ENCODE measurements at places on chromosomes 11 and 22.

- no peak for DNase-seq
Observed at GRCh38 chr22:44217346-44217745, 36.6 kb downstream of the PARVG start.

- no peak for DNase-seq
Observed at GRCh38 chr22:22927196-22927887, 39.7 kb downstream of the IGLL5 start.

GRCh38 chr11:75481922-75482606 lies 43.7 kb downstream of the GDPD5 start:
- no peak for DNase-seq

DNA sequence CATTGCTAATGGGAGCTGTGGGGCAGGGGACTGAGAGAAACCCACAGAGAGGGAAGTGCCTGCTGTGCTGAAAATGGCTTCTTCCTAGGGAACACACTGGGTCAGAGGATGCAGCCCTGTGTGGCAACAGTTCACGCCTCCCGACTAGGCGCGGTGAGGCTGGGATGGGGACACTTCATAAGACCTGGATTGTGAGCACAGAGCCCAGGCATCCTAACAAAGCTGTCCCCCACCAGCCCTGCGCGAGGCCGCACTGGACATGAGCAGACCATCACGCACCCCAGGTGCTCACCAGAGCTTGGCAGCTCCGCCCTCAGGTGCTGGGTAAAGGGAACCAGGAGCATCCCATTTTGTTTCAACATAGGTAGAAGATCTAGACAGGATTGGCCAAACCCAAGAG lies 1.8 kb upstream of the KRTAP5-4 start:
- no peak for DNase-seq

Measured in activated CD4-positive, alpha-beta T cell treated with anti-CD3 and anti-CD28 coated beads, Interleukin-2, amount 50 U/mL, for 1 hour (primary cell).